ENCODE measurements at places on chromosomes 2 and 18.

GRCh38 chr2:7867867-7868266, 814.0 kb upstream of the ID2 start:
- no peak for DNase-seq

DNA sequence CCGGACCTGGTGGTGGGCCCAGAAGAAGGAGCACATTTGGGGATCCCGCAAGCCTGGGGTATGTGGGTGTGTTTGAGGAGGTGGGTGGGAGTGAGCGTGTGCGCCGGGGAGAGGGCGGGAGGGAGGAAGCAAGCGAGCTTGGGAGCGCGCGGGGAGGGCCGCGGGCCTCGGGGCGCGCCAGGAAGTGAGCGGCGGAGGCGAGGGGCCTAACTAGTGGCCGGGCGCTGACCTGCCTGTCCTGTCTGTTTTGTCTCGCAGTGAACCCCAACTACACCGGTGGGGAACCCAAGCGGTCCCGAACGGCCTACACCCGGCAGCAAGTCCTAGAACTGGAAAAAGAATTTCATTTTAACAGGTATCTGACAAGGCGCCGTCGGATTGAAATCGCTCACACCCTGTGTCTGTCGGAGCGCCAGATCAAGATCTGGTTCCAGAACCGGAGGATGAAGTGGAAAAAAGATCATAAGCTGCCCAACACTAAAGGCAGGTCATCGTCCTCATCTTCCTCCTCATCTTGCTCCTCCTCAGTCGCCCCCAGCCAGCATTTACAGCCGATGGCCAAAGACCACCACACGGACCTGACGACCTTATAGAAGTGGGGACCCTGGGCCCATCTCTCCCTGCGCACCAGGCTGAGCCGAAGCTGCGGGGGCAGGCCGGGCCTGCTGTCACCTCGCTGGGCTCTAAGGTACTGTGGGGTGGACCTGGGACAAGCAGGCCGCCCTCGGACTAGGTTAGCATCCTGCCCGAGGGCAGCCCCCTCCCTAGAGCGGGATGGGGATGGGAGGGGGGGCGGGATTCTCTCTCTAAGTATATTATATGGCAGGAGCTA, 1.2 kb downstream of the HOXD4 start:
- DNase-seq: no peak

- no peak for DNase-seq
Observed at GRCh38 chr2:95333888-95334338, 36.8 kb downstream of the KCNIP3 start.

DNA sequence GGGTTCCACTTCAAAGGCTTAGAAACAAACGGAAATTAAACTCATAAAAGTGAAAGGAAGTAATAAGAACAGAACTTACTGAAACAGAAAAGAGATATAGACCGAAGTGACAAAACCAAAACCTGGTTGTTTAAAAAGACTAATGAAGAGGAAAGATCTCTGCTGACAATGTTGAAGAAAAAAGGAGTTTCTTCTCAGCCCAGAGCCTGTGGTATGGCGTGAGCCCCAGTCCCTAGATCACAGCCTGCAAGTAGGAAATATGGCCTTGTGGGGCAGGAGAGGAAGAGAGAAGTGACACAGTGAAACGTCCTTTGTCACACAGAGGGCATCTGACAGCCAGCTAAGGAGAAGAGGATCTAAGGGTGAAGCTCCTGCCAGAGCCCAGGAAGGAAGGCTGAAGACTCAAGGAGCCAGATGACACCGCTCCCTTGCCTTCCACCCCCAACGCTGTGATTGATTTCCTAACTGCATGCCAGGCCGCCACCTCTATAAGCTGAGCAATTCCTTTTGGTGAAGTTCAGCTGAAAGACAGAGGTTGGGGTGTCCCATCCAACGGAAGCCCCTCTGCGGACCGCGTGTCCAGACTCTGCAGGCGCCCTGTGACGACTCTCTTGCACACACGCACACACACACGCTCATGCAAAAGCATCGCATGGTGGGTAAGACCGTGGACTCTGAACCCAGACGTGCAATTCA, 141.1 kb downstream of the HDAC4 start:
- DNase-seq: no peak

DNA sequence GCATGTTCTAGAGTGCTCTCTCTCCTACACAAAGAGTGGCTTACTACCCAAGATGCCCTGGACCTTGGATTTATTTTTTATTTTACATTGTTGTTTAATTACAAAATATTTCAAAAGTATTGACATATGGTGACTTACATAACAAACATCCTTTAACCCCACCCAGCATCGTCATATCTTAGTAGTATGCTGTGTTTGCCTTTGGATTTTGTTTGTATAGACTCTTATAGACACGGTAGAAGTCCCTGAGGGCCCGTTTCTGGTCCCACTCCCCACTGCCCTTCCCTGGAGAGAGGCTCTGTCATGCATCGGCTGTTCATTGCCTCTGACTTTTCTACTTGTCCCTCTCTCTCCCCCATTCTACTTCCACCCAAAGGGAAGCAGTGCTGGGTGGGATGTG, 112.0 kb downstream of the ZBTB7C start:
- no peak for DNase-seq

GRCh38 chr2:147567136-147567535, 277.7 kb upstream of the ACVR2A start:
- DNase-seq: no peak

GRCh38 chr18:9348766-9349165, 14.2 kb downstream of the TWSG1 start:
- DNase-seq: no peak

- DNase-seq: no peak
Observed at GRCh38 chr2:46381263-46381849, 84.1 kb downstream of the EPAS1 start.

DNA sequence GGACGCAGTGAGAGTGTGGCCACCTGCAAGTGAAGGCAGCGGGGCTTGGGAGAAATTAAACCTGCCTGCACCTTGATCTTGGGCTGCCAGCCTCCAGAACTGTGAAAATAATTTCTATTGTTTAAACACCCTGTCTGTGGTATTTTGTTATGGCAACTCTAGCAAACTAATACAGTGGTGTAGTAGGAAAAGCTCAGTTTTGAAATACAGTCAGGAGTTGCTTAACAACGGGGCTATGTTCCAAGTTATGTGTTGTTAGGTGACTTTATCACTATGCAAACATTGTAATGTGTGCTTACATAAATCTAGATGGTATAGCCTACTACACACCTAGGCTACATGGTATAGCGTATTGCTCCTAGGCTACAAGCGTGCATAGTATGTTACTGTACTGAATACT, 93.4 kb upstream of the FN1 start:
- DNase-seq: no peak

DNA sequence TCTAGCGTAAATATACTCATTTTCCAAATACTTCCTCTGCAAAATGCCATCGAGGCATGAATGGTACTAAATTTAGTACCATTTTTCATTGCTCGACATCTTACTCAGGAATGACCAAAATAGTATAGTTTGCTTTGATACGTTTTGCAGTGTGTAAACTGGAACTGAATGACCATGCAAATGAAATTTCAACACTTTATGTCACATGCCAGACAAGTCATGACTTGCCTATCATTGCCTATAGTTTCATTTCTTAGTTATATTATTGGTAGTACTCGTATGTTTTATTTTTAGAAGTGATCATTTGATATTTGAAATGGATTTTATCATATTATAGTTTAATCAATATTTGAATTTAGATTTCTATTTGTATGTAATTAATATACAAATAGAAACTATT, 9.1 kb downstream of the MSTN start:
- no peak for DNase-seq

DNA sequence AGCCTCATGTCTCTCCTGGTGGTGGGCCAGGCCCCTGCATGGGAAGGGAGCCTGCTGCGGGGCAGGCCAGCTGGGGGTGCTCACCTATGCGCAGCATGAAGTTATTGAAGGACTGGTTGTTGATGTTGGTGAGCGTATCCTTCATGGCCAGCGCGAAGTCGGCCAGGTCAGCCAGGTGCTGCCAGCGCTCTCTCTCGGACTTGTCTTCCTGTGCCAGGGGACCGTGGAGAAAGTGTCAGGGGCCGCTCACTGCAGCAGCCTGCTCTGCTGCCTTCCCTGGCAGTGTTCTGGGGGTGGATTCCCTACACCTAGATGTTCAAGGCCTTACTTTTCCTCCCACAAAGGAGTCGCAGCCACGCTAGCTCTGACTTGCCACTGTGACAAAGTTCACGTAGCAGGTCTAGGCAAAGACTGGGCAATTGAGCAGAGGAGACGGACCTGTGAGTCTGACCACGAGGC, 28.2 kb downstream of the CENPO start:
- no peak for DNase-seq

- DNase-seq: no peak
Observed at GRCh38 chr2:100317634-100318033, 4.7 kb downstream of the LONRF2 start.

GRCh38 chr18:24553571-24554285, 93.3 kb downstream of the HRH4 start:
- no peak for DNase-seq

DNA sequence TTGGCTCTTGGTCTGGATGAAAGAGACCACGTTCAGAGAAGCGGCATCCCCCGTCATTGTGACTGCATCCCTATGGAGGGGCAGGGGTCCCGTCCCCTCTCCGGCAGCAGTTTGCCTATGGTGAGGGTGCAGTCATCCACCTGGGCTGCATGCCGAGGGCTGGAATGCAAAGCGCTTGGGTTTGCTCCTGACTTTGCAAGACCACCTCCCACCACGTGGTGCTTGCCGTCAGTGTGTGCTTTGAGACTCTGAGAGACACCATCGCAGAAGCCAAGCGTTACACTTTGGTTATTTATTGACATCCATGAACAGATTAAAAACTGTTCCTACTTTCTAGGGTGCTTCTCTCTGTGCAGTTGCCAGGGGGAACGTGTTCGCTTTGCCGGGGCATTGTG, 59.5 kb downstream of the SH3RF3 start:
- no peak for DNase-seq

DNA sequence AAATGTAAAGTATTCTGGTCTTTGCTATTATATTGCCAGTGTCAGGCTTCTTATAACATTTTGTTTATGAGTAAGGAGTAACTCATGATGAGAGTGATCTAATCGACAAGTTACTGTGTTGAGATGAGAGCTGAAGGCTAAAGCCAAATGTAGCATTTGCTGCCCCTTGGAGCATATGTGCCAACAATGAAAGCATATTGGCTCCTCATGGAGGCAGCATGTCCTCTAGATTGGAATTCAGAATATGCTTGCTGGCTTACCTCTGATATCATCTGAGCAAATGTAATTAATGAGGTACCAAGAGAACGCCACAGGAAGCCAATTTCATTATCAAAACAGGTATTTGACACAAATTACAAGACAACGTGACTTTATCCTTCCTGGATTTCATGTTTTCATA, 781.1 kb upstream of the FSHR start:
- DNase-seq: no peak

DNA sequence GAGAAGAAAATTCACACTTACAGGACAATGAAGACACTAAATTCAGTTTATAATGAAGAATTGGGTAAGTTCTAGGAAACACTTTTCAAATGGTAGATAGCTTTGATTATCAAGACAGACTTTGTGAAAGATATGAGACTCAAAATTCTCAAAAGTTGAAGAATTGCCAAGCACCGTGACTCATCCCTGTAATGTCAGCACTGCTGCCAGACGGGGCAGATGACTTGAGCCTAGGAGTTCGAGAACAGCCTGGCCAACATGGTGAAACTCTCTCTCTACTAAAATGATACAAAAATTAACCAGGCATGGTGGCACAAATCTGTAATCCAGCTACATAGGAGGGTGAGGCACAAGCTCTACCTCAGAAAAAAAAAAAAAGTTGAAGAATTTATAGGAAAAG, 1820.1 kb upstream of the LRRTM1 start:
- no peak for DNase-seq

GRCh38 chr2:216243026-216243425, 129.3 kb downstream of the MARCHF4 start:
- no peak for DNase-seq
